HTR-8/SVneo (cell line): ENCODE measurements at places on chromosomes 4 and X.

GRCh38 chr4:158826057-158826456 lies 57.2 kb downstream of the FNIP2 start:
- DNase-seq: no peak

- DNase-seq: no peak
Measured at GRCh38 chrX:13893826-13894225, 76.9 kb upstream of the GPM6B start.

GRCh38 chr4:13240066-13240465 lies 244.1 kb downstream of the RAB28 start:
- DNase-seq: no peak

- no peak for DNase-seq
Measured at GRCh38 chr4:107699466-107700206, 20.4 kb downstream of the PAPSS1 start.

GRCh38 chrX:96685210-96686099 lies 813 bp downstream of the DIAPH2 start:
- no peak for DNase-seq

DNA sequence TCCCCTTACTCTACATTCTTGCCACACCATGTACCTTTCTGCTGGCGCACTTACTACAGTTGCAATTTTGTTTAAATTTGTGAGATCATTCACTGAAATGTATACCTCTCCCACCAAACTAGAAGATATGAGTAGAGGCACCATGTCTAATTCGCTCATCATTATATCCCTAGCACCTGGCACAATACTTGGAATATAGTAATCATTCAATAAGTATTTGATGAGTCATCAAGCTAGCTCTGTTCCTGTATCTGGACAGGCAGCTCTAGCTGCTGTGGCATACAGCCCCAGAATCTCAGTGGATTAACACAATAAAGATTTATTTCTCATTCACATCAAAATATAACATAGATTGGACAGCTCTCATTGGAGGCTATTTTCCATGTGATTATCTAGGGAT lies 245.9 kb downstream of the IDS start:
- DNase-seq: no peak
